ENCODE measurements at places on chromosomes 7 and 10.

- DNase-seq = no peak
Observed at GRCh38 chr7:20012100-20012499, 205.1 kb downstream of the MACC1 start.

- no peak for DNase-seq
Observed at GRCh38 chr10:67696029-67696428, at the start of gene CTNNA3. Gene CTNNA3 (minus strand): TSS chr10:67696195.

- DNase-seq = no peak
Observed at GRCh38 chr10:93917821-93918220, 24.0 kb downstream of the SLC35G1 start.

DNA sequence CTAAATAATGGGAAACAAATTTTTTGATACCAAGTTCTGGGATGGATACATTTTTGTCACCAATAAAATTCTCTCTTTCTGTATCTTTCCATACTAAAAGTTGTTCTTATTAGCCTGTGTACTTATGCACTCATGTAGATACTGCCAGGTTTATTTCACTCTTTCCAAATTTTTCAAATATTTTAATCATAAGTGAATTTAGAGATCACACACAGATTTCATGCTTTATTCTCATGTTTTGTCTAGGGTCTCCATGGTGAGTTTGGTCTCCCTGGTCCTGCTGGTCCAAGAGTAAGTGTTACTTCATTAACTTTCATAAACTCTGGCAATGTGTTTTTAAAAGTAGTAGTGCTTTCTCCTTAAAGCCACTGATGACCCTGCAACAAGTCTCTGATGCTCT, 20.3 kb downstream of the COL1A2 start:
- DNase-seq = no peak

DNA sequence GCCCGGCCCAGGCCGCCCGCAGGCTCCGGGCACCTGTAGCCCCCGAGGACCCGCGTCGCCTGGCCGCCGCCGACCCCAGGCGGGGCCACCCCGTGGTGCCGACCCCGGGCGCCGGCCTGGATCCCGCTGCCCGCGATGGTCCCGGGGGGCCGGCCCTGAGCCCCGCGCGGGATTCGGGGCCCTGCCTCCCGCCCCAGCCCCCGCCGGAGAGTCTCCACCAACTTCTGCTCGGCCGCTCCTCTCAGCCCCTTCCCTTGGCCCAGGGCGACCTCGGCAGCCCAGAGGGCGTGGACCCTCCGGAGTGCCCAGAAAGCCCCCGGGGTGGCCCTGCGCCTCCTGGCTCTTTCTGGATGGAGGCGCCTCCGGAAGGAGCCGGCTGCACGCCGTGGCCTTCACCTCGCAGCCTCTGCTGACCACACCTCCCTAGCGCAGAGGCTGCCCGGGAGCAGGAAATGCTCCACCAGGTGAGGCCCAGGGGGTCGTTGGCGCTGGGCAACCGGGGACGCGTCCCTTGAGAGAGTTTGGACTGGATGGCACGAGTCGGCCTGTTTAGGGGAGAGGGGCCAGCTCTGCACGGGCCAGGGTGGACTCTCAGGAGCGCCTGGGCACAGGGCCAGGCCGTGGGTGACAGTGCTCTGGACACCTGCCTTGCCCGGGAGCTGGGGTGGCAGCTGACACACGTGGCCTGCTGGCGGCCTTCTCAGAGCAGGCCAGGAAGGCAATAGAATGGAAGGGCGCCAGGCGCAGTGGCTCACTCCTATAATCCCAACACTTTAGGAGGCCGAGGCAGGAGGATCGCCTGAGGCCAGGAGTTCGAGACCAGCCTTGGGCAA, 529 bp downstream of the ZNF853 start:
- no peak for DNase-seq

Data from activated T-cell treated with anti-CD3 and anti-CD28 coated beads for 48 hours (primary cell).